ENCODE measurements at places on chromosomes 2 and 18. TPM values are rescaled to one million over a fixed set of nuclear protein-coding genes. Genes with fewer than 3 reads are reported as not detected.

FBXO41 gene
- 1.0 TPM for total RNA-seq

RIF1 gene
- total RNA-seq, result 24.8 TPM

CNGA3 gene
- total RNA-seq, result 0.51 TPM

PLA2R1 gene
- total RNA-seq, result 14.9 TPM

- DNase-seq, result peak; percentile 73
Measured at GRCh38 chr2:190627448-190628412, 21.2 kb upstream of the NAB1 start.

GRCh38 chr2:182666674-182667314 is 49.3 kb upstream of the DNAJC10 start:
- DNase-seq, result peak; percentile 50

- peak; percentile 35 for DNase-seq
Measured at GRCh38 chr18:21100146-21100545, 11.5 kb downstream of the ROCK1 start.

GRCh38 chr2:15643791-15644585 is 52.3 kb downstream of the DDX1 start:
- DNase-seq, result no peak

DNA sequence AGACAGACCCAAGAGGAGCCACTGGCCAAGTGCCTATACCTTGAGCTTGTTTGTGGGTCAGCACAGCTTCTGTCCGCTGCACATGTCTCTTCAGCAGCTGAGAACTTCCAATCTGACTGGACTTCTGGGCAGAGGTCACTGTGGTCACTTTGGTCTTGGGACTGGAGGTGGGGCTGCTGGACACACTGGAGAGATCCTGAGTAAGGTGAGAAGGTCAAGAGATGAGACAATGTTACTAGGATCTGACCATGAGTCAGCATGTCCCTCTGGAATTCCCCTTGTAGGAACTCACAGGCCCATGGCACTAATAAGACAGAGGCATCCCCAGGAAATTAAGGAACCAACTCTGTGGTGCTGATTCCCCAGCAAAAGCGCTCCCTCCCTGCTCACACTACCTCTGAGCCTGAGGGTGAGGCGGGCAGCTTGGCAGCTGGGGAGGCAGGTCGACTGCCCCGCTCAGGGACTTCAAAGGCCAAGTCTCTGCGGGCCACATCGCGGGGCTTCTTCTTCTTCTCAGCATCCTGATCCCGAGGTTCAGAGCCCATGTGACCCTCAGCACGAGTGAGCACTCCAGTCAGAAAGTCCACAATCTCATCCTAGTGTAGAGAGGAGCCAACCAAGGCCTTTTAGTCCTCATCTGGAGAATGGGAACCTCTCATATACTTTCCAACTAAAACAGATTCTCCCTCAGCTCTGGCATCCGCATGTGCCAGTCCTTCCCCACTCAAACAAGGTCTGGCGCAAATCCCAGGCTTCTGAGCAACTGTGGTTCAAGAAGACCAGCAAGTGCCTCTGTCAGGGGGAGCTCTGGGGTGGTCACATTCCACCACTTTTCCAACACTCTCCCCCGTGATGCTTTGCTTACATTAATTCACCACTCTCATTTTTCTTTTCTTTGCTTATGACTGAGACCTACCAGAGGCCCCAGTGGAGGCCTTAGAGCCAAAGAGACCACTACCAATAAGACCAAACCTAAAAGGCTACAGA is 29.4 kb downstream of the KANSL3 start:
- DNase-seq, result peak; percentile 47

DNA sequence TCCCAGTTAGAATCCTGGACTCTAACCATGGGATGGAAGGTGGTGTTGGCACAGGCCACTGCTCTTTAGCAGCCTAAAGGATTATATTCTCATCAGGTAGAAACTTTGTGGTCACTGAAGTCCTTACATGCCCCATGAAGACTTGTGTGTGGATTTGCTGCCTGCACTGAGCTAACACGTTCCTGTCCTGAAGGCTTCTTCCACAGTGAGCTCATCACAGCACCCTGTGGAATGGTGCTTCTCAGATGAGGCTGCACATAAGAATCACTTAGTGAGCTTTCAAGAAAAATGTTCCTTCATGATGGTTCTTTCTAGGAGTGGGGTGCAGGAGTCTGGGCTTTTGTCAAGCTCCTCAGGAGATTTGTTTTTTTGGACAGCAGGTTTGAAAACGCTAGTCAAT is 26.8 kb downstream of the STAMBP start:
- peak; percentile 19 for DNase-seq

DNA sequence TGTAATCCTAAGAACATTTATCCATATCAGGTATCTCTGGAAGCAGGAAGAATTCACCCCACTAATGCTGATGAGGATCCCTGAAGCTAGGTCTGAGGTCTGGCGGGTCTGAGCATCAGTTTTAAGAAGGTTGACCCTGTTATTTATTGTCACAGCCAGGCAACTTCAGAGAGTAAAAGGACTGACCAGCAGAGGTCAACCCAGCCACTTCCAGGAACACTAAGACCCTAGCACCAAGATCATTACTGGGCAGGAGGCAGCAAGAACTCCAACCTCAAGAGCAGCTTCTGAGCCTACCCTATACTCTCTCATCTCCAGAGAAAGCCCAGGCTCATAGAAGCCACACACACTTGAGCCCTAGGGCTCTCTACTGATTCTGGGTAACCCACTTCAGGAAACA is 901.4 kb downstream of the DCDC2C start:
- no peak for DNase-seq

DNA sequence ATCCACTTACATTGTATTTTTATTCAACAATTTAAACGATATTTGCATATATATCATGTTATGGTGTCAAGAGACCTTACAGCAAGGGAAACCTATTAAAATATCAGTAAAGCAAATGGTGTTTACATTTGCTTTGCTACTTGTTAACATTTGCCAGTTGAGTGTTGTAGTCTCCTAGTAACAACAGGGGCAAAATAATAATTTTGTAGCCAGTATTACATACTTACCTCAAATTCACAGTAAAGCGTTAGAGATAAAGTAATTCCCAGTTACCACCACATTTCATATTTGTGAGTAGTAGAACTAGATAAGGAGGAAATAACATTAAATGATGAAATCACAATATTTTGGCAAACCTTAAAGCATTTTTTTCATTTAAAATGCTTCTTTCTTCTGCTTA is 71.3 kb downstream of the FASTKD2 start:
- no peak for DNase-seq

DNA sequence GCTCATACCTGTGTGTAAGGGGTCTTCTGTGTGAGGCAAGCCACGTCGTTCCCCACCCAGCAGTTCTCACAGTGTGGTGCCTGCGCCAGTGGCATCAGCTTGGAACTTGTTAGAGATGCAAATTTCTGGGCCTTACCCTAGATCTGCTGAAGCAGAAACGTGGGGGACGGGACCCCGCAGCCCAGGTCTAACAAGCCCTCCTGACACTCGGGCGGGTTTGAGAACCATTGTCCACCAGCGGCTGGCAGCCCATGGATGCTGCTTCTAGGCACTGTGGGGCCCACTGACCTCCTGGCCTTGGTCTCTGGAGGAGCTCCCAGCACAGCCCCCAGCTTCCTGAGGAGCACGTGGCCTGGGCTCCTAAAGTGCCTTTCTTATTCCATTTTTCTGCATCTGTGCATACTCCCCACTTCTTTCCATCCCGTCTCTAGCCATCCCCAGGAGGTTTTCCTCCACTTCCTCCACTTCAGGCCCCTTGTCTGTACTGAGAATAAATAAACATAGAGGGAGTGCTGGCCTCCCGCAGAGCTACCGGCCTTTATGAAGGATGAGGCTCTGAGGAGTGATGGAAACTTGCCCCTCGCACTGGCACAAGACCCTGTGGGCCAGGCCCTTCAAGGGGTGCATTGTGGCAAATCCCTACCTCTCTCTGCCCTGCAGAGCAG is 94.3 kb downstream of the GALR1 start:
- no peak for DNase-seq

- DNase-seq, result no peak
Measured at GRCh38 chr2:97919858-97920257, 75.9 kb downstream of the TMEM131 start.

GRCh38 chr2:150624001-150624401 is 136.5 kb upstream of the RND3 start:
- no peak for DNase-seq

- DNase-seq, result peak; percentile 53
Measured at GRCh38 chr18:24731981-24732380, 271.5 kb downstream of the HRH4 start.

GRCh38 chr2:45862843-45863242 is 211.4 kb downstream of the PRKCE start:
- no peak for DNase-seq
